ENCODE measurements at places on chromosomes 5 and 9. TPM values are rescaled to one million over a fixed set of nuclear protein-coding genes. Genes with fewer than 3 reads are reported as not detected.

GRCh38 chr5:130282049-130282448, 377.8 kb downstream of the CHSY3 start:
- no peak for DNase-seq

DNA sequence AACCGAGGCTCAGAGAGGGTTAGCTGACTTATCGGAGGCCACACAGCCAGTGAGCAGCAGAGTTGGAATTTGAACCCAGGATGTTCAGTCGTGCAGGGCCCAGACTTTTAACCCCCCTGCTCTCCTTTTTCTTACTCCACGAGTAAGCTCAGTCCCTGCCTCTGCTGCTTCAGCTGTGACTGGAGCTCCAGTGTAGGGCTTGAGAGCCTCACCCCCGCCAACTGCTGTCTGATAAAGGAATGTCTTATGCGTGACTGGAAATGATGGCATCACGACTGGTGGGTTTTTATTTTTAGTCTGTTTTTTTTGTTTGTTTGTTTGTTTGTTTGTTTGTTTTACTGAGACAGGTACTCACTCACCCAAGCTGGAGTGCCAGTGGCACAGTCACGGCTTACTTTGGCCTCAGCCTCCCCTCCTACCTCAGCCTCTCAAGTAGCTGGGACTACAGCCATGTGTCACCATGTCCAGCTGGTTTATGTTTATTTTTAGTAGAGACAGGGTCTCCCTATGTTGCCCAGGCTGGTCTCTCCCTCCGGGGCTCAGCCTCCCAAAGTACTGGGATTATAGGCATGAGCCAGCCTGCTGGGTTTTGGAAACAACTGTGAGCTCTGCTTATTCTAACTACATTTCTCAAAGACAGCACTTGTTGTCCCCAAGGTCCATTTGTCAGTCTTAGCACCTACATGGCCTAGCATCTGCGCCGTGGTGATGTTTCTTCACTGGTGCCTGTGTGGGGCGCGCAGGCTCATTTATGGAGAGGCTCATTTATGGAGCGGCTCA, 52.5 kb upstream of the NCS1 start:
- DNase-seq, result no peak

DNA sequence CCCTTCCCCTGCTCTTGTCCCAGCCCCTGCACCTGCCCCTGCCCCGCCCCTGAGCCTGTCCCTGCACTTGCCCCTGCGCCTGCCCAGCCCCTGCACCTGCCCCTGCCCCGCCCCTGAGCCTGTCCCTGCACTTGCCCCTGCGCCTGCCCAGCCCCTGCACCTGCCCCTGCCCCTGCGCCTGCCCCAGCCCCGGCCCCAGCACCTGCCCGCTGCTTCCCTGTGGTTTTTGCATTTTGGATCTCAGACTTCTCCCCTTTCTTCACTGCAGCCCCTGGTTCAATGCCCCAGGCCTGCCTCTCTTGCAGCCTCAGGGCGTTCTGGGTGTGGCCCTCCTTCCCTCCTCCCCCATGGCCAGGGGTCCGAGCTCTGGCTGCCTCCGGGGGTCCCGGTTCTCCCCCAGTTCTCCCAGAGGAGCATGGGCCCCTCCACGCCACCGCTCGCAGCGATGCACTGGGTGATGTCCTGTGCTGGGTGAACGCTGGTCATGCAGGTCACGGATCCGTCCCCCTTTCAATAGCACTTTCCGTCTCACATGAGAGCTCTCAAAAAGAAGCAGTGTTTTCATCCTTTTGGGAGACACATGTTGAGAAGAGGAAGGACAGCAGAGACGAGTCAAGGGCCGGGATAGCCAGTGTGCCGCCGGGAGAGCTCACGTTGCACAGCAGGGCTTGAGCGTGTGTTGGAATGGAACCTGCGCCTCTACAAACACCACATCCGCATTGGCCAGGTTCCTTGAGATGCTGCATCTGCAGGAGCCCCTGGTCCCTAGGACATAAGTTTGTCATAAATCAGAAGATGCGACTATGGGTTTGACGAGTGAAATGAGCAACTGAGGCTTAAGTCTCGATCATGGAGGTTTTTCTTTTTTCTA, 44.0 kb upstream of the IRX4 start:
- DNase-seq, result no peak

The DDX4 gene
- total RNA-seq, result not detected

DNA sequence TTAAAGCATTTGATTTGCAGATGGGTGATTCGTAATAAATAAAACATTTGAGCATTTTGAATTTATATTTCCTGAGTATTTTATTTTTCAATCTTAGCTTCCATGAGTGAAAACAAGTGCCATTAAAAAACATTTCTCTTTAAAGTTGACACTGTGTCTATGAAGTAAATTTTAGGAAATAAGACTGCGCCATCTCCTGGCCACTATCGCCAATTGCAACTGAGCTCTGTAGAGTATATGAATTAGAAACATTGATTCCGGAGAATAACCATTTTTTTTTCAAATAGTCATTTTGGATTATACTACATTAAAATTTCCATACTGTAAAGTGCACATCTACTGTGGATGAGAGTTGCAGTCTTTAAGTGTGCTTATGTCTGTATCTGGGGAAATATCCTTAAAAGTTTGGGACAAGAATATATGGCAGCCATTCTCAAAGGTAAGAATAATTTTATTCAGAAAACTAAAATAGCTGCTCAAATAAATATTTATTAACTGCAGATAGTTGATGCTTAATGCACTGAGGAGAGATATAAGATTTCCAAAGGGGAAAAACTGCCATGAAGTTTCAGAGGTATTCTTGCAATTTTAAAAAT, 5.9 kb downstream of the DMRTA1 start:
- DNase-seq, result peak; percentile 36

DNA sequence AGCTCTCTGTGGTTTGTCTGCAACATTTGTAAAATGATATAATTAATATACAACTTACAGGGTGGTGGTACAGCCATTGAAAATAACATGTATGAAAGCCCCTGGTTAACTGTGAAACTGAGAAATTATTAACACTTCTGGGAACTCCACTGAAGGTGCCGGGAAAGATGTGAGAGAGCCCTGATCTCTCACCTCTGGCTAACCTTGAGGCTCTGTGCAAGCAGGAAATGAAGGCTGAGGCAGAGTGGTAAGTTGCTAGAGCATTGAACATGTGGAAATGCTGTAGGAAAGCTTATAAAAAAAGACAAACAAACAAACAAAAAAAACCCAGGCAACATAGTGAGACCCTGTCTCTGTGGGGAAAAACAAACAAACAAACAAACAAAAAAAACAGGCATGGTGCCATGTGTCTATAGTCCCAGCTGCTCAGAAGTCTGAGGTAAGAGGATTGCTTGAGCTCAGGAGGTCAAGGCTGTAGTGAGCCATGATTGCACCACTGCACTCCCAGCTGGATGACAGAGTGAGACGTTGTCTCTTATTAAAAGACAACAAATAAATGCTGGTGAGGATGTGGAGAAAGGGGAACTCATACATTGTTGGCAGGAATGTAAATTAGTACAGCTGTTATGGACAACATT, 7.5 kb downstream of the CATSPER3 start:
- no peak for DNase-seq

DNA sequence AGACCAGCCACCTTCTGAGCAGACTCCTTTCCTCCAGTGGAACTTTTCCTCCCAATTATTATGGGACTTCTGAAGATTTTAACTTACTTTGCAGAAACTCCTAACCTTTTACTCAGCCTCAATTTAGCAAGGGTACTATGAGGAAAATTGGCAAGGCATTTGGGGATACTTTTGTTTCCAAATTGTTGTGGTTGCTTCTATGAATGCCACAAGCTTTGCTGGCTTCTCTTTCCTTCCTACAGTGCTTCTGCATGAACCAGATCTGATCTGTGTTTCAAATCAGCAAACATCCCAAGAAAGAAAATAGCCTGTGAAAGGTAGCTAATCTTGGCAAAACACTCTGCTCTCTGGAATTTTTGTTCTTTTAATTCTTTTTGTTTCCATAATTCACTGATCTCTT, 57.3 kb upstream of the TAF11L2 start:
- no peak for DNase-seq

DNA sequence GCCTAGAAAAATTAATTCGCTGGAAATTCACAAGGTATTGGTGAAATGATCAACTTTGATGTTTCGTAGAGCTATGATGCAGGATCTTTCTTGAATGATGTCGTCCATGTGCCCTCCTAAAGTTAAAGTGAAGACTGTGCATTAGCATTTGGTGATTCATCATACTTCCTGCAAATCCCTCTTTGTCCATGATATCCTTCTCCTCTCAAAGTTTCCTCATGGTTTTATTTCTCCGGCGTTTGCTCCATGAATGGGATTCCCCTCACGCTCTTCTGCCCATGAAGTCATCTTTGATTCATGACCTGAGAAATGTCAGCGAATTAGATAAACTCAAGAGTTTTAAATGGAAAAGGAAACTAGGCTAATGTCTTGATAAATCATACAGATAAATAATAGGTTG, 372.7 kb downstream of the PSAT1 start:
- no peak for DNase-seq

The GDNF gene
- not detected for total RNA-seq

- no peak for DNase-seq
Measured at GRCh38 chr9:114030364-114030763, 47.7 kb downstream of the AMBP start.

- peak; percentile 65 for DNase-seq
Measured at GRCh38 chr9:123329329-123329955, 26.6 kb upstream of the CRB2 start.

The EDIL3 gene
- total RNA-seq, result 0.24 TPM

DNA sequence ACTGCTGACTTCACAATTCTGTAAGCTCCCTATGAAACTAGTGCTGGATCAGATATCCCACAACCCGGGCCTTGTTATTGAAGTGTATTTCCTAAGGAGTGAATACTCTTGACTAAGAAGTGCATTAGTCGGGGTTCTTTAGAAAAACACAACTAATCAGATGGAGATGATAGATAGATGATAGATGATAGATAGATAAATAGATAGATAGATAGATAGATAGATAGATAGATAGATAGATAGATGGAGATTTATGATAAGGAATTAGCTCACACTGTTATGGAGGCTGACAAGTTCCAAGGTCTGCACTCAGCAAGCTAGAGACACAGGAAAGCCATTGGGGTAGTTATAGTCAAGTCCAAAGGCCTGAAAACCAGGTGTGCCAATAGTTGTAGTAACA, 214.6 kb upstream of the COX7C start:
- no peak for DNase-seq

The ADAMTS19 gene
- not detected for total RNA-seq

The LCN2 gene
- total RNA-seq, result 2,733 TPM

The FOXE1 gene
- total RNA-seq, result 9.1 TPM

DNA sequence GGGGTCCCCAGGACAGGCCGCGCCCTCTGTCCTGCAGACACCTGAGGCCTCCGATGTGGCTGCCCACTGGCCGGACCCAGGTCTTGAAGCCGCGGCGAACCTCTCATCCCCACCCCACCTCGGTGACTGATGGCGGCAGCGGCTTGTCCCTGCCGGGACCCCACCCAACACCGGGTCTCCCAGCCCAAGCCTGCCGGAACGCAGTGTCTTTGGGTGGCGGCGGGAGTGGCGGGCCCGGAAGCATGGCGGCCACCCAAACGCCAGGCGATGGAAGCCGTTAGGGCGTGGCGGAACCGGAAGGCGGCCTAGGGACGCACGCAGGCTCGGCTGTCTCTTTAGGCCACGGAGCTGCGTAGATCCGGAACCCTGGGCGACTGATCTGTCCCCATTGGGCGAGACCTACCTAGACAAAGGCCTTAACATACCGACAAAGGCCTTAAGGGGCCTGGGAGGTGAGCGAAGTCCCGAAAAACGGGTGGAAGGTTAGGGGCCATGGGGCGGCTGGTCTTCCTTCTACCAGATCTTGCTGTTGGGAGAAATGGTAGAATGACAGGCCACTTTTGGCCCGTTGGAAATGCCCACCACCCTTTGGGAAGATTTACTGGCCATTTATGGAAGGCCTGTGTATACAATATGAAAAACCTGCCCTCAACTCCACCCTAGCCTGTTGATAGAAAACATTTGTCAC, 94.6 kb upstream of the SMC2 start:
- no peak for DNase-seq

GRCh38 chr9:85416715-85417114, 325.0 kb downstream of the AGTPBP1 start:
- DNase-seq, result no peak

DNA sequence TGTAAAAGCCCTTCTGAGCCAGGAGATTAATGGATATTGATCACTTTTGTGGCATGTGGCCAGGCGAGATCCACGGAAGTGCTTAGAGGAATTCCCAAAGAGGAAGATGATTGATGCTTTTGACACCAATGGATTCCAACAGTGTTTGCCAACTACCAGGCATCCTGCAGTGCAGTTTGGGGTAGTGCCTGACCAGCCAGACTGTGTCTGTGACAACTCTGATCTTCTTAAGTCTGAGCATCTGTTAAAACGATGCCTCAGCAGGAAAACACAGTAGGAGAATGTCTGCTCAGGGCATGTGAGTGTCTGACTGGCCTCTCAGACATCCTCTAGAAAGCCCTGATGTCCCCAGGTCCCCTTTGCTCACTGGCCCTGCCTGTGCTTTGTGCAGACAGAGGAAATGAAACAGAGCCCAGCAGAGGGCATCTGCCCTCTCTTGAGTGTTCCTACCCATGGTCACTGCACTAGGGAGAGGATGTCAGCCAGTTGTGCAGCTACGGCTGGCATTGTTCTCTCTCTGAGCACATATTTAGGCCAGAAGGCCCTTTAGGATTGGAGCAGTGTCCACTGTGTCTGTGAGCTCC, 57.0 kb downstream of the TRPC7 start:
- DNase-seq, result peak; percentile 23

GRCh38 chr9:135180586-135180985, 93.1 kb downstream of the OLFM1 start:
- no peak for DNase-seq

The CLIC3 gene
- total RNA-seq, result 0.91 TPM

DNA sequence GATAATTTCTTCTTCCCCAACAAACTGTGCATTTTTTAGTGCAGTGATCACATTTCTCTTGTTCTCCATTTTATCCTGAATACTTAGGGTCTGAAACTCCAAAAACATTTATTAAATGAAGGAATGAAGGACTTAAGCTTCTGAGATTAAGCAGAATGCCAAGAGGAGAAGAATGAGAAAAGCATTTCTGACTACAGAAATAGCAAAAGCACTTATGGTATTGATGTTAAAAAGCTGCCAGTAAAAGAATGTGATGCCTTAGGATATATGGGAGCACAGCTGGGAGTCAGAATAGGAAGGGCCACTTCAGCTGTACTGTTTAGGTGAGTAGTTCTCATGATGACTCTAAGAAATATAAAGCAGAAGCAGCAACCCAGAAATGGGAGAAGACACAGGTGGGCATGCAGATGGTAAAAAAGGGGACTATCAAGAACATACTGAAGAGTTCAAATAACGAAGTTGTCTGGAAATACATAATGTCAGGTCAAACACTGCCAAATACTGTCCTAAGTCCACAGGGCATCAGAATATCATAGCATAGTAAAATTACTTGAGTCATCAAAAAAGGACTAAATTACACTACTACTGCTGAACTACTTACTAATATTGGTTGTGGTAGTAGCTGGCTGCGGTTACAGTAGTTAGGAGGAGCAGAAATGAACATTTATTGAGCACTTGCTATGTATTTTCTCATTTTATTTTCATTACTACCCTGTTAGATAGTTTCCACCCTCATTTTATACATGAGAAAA, 132.7 kb downstream of the MAPKAP1 start:
- DNase-seq, result no peak

GRCh38 chr5:154421868-154422267, 23.9 kb upstream of the SAP30L start:
- peak; percentile 32 for DNase-seq

The CCDC192 gene
- total RNA-seq, result 2.5 TPM

The TIGD6 gene
- total RNA-seq, result 5.0 TPM

The PCDHB4 gene
- not detected for total RNA-seq

- no peak for DNase-seq
Measured at GRCh38 chr5:22473886-22474285, 379.3 kb downstream of the CDH12 start.

The BRINP1 gene
- total RNA-seq, result not detected

All from Calu3 (cell line).